ENCODE measurements at places on chromosomes 1 and 21.

- peak; percentile 69 for DNase-seq
Measured at GRCh38 chr1:147892216-147892615, 10.4 kb upstream of the GJA8 start.

DNA sequence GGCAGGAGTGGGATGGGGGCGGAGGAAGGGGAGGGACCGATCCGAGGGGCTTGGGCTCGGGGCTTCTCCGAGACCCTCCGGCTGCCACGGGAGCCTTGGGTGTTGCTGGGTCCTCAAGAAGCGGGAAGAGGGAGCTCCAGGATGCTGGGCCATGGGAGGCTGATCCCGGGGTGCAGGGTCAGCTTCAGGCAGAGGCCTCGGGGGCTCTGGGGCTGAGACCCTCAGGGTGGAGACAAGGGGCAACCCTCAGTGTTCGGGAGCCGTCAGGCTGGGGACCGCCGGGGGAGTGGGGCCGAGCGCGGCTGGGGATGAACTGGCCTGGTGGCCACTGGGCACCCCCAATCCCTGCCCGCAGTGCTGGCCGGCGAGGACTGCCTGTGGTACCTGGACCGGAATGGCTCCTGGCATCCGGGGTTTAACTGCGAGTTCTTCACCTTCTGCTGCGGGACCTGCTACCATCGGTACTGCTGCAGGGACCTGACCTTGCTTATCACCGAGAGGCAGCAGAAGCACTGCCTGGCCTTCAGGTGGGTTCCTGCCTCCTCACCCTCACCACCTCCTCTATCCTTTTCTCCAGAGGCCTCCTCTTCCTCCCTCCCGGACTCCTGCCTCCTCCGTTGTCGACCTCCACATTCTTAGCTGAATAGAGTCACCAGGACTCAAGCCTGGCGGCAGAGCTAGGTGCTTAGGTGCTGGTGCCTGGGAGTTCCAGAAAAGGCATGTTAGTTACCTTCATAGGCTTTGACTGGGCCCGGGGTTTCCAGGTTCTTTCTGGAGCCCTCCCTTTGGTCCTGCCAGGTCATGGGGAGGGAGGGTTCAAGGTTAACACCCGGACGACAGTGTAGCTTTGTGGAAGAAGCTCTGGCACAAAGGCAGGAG, 631 bp downstream of the SHISA4 start:
- no peak for DNase-seq

DNA sequence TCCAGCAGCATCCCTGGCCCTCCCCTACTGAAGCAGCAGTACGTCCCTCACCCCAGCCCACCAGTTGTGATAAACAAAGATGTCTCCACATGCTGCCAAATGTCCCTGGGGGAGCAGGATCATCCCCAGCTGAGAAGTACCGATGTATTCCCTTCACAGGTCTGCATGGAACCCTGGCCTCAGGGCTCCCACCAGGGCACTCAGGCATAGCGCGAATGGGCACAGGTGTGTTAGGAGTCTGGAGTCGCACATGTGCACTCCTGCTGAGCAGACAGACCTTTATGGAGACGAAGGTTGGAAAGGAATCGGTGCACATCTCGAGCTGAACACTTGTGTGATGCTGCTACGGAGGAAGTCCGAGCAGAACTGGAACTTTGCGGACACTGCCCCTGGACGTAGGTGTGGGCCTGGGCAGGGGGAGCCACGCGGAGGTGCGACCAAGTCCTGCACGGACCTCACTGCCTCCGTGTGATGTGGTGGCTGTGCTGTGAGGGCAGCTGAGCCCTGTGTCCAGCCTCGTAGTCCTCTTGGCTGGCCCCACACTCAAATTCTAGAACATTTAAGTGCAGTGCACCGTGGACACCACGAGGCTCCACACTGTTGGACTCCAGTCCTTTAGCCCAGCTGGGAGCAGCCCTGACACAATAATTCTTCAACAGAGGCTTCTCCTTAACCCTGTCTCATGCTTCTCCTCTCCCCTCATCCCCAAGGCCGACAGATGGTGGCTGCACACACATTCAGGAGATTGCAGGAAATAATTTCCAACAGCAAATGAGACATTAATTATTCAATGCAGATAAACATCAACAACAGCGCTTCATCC, 43.4 kb downstream of the RSPH1 start:
- no peak for DNase-seq

DNA sequence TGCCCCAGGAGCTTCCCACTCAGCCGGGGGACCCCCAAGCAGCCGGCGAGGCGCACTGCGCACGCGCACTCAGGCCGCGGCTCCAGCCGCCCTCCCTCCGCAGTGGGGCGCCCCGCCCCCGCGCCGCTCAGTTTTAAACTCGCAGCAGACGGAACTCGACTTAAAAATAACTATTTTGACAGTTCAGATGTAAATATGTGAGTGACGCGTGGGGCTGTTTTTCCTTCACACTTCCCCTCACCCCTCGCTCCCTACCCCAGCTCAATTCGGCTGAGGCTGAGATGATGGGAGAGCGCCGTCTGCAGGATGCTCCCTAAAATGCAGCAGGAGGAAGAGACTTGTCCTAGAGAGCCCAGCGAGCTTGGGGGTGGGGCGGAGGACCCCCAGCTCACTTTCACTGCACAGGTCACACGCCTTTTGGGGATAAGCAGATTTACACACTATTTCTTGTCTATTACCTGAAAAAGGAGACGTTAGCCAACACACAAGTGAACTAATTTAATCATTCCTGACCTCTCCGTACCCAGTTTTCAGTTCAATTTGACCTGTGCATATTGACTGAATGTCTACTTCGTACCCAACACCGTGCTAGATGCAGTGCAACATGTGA, 8.9 kb upstream of the LEMD1 start:
- DNase-seq, result peak; percentile 65

- no peak for DNase-seq
Measured at GRCh38 chr1:97506368-97506767, 414.5 kb downstream of the DPYD start.

DNA sequence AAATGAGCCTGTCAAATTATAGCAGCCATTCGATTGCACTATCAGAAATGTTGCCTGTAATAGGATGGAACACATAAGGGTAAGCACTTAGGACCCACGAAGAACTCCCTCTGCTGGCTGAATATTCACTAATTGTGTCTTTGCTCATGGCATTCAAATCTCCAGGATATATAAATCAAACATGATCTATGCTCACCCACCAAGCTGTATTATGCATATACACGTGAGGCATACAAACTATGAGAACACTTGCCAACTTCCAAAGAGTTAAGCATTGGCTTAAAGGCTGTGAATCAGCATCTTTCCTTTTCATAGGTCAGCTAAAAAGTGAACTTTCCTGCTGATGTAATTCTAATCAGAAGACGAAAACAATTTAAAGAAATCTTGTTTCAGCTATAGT, 34.5 kb downstream of the TMPRSS15 start:
- DNase-seq, result peak; percentile 60

DNA sequence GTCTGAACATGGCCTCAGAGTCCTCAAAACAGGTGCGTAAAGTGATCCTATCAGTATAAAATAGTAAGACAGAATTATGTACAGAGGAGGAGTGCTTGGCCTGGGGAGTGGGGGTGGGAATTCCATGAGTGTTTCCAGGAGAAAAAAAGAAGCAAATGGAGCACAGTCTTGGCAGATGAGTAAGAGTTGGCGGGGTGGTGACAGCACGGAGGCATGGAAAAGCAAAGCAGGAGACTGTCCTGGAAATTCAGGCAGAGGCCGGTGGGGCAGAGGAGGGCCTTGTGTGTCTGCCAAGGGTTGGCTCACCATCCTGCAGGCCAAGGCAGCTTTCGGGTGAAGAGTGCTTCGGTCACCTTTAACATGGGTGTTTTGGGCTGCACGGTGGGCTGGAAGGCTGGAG, 63.4 kb downstream of the OPTC start:
- DNase-seq, result no peak

DNA sequence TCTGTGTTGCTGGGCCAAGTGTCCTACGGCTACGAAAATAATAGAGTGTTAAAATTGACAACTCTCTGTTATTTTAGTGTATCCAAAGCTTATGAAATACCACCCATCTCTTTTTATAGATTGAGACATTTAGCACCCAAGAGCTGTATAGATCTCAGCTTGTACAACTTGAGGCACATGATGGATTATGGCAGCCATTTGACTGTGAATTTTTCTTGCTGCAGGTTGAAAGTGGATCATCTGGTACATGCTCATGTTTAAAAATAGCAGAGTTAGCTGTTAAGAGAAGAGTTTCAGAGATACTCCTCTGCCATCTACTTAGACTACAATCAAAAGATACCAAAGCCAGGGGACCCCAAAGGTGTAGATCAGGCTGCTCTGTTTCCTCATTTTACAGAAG, 49.3 kb upstream of the FAM3B start:
- DNase-seq, result no peak

DNA sequence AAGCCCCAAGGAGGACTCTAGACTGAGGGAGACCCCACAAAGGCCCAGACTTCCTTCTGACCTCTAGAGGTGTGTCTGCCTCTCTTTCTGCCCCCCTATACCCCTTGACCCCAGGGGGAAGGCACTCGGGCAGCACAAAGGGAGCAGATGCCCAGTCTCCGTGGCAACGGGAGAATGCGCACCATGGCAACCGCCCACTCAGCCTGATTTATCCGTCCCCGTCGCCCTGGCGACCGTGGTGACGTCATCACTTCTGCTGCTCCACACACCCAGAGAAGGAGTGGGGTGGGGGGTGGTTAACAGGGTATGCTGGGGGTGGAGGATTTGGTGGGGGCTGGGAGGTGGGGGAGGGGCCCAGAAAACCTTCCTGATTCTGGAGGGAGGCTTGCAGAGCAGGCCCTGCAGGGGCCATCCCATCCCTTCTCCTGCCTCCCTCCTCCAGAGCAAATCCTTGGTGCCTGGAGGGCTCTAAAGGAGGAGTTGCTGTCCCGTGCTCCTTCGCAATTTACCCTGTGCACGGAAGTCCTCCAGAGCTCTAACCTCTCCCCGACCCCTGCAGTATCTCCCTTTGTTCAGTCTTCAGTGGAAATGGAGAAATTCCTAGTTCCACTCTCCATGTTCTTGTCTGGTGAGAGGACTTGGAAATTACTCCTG, 6.3 kb downstream of the CELF3 start:
- peak; percentile 42 for DNase-seq

All from hematopoietic multipotent progenitor cell treated with erythropoietin and hydrocortisone succinate and interleukin-3 and kit ligand, for 4 days (in vitro differentiated cells).